ENCODE measurements at places on chromosomes 1 and 21. TPM values are rescaled to one million over a fixed set of nuclear protein-coding genes. Genes with fewer than 3 reads are reported as not detected.

Gene RAB7B
- not detected for total RNA-seq

Gene B4GALT2
- total RNA-seq: 8.1 TPM

Gene NPL
- 2.9 TPM for total RNA-seq

Gene IGSF21
- not detected for total RNA-seq

Gene OR10J1
- total RNA-seq: not detected

Gene OR2T29
- 2.1 TPM for total RNA-seq

Gene NBPF10
- 7.3 TPM for total RNA-seq

Gene PATJ
- total RNA-seq: 22.5 TPM

- peak; percentile 63 for DNase-seq
Measured at GRCh38 chr1:110207831-110208230, 2.3 kb upstream of the KCNC4 start.

GRCh38 chr1:5110508-5110907 is 456.1 kb downstream of the AJAP1 start:
- DNase-seq: no peak

DNA sequence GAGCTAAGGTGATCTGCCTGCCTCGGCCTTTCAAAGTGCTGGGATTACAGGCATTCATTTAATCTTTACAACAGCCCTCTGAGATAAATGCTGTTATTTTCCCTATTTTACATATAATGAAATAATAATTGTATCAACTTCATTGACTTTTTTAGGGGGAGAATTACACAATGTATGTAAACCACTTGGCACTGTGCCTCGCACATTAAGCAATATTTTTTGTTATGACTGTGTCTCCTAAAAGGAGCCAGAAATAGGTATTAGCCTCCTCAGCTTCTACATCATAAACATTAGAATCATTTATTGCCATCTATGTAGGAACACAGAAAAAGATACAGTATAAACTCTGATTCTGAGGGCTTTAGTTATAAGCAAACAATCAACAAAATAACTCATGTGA is 1.1 kb upstream of the DNAJC28 start:
- DNase-seq: no peak

DNA sequence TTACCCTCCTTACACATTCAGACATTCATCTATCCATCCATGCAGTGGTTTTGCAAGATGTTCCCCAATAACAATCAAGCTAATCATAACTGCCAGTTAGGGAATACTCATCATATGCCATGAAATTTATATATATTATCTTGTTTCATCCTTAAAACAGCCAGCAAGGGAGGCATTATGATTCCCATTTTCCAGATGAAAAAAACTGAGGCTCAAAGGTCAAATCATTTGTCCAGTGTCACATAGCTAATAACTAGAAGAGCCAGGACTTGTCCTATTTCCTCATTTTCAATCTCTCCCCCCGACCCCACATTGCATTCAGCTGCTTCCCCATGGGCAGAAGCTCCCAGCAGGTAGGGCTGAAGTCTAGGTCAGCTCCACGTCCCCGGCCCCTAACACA is 7.0 kb upstream of the COL8A2 start:
- DNase-seq: no peak

- no peak for DNase-seq
Measured at GRCh38 chr1:28045777-28046176, 42.6 kb downstream of the EYA3 start.

DNA sequence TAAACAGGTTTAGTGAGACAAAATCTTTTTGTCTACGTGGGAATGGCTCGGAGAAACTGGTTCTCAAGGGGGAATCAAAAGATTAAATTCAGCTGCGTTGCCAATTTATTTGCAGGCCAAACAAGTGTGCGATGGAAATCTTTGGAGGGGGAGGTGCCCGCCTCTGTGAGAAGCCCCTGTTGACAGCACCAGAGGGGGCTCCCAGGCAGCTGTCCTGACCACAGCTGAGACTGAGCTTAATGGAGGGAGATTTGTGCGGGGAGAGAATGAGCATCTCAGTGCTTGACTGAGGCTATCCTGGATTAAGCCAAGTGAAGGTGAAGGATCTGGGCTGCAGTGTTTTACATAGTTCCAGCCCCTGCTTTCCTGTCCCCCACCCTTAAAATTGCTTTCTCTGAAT is 169.7 kb downstream of the ATG4C start:
- no peak for DNase-seq

- DNase-seq: no peak
Measured at GRCh38 chr1:125118147-125118993, 3933.6 kb downstream of the SRGAP2C start.

DNA sequence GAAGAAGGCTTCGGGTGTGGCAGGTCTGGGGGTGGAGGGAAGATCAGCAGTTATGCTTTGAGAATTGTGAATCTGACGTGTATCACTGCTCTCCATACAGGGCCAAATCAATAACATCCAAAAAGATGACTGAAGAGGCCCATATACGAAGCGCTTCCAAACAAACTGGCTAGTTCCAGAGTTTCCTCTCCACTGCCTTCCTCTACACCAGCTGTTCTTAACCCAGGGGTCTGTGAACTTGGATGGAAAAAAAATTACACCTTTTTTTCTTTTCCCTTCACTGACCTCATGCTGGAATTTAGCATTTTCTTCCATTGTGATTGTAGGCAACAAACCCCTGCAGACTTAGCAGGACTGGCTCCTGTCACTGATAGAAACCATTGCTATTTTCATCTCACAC is 77.1 kb upstream of the NBL1 start:
- DNase-seq: no peak

GRCh38 chr1:187010571-187011309 is 182.0 kb downstream of the PLA2G4A start:
- no peak for DNase-seq

GRCh38 chr1:180642781-180643180 is 11.0 kb downstream of the XPR1 start:
- DNase-seq: no peak

- DNase-seq: no peak
Measured at GRCh38 chr1:33036051-33036525, 595 bp downstream of the AK2 start.

DNA sequence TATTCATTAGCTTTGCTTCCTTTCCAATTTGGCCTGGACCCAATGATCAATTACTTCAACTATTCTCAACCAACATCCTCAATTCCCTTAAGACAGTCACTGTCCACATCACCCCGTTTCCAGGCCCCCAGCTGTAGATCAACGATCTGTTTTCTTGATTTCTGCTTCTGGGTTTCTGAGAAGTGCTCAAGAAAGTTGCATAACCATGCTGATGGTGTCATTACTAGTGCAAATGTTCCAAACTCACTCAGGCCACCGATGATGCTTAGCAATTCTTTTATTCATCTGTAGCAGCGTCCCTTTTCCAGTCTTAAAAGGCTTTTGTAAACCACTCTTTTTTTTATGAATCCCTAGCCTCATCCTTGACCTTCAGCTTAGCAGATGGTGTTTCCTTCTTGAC is 155.8 kb upstream of the PTGFR start:
- no peak for DNase-seq

DNA sequence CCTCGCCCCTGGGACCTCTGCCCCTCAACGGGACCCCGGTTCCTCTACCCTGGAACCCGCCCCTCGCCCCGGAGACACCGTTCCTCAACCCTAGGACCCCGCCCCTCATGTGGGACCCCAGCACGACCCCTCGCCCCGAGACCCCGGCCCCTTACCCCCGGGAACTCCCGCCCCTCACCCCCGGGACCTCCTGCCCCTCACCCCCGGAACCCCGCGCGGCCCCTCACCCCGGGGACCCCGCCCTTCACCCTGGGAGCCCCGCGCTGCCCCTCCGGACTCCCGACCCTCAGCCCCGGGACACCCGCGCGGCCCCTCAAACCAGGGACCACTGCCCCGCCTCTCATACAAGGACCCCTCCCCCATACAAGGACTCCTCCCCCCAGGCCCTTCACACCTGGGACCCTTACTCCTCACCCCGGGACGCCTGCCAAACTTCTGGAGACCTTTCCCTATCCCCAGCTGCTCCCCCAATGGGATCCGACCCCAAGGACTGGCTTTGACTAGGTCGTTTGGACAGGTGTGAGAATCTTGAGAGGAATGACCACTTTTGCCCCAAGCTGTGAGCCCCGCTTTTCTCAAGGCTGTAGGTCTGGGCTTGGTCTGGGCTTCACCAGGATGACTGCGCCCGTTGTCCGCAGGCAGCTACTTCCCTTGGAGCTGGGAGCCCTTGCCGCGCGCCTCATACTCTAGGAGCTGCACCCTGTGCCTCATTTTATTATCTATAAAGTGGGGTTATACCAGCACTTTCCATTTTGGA is 843 bp downstream of the DIP2A start:
- DNase-seq: peak; percentile 20

DNA sequence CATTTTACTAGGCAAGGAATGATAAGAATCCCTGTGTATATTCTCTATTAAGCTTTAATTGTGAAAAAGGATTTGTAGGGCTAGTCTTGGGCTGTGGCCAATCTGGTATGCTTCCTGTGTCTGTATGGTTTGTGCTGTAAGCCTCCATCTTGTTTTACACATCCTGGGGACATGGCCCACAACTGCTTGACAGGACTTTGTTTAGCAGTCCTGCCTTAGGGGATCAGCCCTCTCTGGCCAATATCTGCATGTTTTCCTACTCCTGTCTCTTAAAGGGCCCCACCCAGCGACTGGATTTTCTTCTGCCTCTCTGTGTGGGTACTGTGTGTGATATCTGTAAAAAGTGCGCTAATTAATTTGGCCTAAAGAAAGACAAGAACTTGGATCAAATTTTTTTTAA is 813.2 kb downstream of the PLA2G4A start:
- DNase-seq: no peak

DNA sequence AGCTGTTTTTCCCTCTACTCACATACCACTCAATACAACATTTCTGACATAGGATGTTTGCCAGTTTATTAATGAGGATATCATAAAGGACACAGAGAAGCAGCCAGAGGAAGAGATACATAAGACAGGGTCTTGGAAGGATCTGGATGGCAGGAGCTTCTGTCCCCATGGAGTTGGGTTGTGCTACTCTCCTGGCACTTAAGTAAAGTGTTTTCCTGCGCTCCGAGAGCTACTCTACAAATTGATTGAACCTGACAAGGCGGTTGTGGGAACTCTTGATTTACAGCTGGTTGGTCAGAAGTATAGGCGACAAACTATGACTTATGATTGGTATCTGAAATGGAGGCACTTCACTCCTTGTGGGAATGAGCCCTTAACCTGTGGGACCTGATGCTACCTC is 208.8 kb downstream of the HMCN1 start:
- DNase-seq: no peak

- no peak for DNase-seq
Measured at GRCh38 chr1:113199760-113200455, 126.9 kb downstream of the LRIG2 start.

- no peak for DNase-seq
Measured at GRCh38 chr1:203916756-203917155, 55.4 kb downstream of the SNRPE start.

DNA sequence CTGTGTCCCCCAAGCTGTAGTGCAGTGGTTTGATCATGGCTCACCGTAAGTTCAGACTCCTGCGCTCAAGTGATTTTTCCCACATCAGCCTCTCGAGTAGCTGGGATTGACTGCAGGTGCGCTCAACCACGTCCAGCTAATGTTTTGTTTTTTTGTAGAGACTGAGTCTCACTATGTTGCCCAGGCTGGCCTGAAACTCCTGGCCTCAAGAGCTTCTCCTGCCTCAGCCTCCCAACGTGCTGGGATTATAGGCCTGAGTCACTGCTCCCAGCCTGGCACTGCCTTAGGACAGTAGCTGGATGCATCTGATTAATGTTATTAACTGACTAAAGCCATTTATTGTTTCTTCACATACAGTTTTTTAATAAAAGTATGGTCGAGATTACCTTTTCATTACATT is 40.2 kb downstream of the RNF11 start:
- DNase-seq: no peak

DNA sequence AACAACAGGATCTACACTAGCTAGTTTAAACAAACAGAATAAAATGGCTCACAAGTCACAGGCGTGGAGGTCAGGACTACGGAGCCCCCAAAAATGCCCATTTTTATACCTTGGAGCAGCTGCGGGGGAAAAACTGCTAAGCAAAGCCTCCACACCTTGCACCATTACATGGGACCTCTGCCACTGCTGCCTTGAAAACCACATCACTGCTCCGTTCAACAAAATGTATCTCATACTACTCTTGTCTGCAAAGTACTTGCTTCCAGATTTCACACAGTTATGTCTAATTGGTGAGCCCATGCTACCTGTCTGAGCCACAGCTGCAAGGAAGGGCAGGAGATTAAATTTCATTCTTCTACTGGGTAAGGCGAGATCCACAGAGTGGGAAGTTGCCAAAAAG is 24.4 kb downstream of the MRPL39 start:
- DNase-seq: no peak

- DNase-seq: peak; percentile 32
Measured at GRCh38 chr1:35726450-35727433, 8.1 kb upstream of the C1orf216 start.

DNA sequence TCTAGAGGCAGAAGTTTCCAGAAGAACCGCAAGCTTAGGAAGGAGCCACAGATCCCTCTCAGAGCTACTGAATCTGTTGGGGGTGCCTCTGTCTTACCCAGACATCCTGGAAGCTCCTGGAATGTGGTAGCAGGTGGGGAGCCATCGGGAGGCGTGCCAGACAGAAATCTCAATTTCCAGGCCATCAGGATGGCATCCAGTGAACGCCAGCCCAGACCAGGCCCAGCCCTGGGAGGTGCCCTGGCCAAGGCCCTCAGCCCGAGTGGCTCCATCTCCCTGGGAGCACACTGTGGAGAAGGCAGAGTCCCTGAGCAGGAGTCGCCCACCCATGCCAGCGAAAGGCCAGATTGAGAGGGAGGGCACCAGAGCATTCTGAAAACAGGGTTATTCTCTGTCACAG is 2.5 kb downstream of the ABCA4 start:
- DNase-seq: no peak

GRCh38 chr1:115958866-115959265 is 17.4 kb upstream of the SLC22A15 start:
- DNase-seq: no peak

- no peak for DNase-seq
Measured at GRCh38 chr1:245433561-245433960, 278.8 kb downstream of the KIF26B start.

DNA sequence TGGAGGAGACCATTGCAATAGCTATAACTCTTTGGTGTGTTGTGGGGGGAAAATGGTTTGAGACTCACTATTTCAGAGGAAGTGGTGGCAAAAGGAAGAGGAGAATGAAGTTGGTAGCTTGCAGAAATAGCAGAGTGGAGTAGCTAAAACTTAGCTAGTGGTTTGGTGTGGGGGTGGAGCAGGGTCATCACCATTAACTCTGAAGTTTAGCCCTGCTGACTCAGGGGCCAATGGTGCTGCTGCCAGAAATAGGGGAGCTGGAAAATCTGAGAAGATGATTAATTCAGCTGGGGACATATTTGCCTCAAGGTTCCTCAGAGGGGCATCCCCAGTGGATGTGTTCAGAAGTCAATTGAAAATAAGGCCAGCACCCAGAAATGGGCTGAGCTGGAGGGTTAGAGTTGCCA is 65.4 kb downstream of the RUNX1 start:
- no peak for DNase-seq

Data from activated B cell treated with CpG ODN at 0.5 μM for 24 hours (primary cell).